ENCODE measurements at places on chromosomes 7 and 10.
A peak's percentile ranks its signal among the peaks of the same experiment; 100 is the strongest.

DNA sequence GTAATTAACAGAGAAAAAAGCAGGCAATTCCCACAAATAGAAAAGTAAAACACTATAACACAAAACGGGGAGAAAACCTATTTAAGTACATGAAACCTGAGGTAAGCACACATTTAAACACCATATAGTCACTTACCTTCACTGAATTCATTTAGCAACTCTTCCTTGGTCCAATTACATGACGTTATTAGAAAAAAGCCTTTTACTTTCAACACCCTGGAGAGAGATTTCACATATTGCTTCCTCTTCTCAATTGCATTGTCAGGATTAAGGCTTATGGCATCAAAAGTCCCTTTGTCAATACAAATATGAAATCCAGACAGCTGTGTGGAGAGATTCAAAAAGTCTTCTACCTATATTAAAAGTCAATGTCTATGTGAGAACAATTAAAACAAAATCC is 21.1 kb upstream of the FAM53B start:
- DNase-seq = no peak

GRCh38 chr10:80408242-80409101 is at the start of gene PRXL2A:
Gene PRXL2A, plus strand, starts transcription at chr10:80408551. Its CDS starts 11,917 bp downstream, at chr10:80420468.
- peak; percentile 75 for DNase-seq

DNA sequence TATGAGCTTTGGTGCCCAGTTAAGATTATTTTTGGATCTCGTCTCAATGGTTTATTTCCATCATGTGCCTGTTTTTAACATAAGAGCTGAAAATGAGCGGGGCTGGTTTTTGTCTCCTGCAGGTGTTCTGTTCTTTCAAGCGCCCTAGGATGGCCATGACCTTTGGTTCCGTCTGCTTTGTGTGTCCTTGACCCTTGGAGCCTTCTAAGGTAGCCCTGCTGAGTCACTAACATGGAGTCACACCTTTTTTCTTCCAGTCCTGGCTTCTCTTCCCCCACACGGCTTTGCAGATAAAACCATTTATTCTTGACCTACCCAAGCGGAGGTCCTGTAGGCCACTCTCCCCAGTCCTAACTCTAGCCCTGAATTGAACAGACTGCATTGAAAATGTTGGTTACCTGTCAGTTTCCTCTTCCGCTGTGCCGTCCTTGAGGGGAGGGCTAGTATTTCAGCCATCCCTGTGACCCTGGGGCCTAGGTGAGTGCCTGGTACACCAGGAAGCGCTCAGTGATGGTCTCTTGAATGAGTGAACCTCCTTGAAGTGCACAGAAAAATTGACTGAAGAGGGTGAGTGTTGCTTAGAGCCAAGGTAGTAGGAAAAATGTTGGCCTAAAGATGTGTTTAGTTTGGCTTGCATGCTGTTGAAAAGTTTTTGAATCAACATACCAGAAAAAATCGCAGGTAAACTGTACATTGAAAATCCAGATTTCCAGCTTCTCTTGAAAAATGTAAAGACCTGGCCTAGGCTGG is 48.0 kb downstream of the CAMK1D start:
- no peak for DNase-seq

DNA sequence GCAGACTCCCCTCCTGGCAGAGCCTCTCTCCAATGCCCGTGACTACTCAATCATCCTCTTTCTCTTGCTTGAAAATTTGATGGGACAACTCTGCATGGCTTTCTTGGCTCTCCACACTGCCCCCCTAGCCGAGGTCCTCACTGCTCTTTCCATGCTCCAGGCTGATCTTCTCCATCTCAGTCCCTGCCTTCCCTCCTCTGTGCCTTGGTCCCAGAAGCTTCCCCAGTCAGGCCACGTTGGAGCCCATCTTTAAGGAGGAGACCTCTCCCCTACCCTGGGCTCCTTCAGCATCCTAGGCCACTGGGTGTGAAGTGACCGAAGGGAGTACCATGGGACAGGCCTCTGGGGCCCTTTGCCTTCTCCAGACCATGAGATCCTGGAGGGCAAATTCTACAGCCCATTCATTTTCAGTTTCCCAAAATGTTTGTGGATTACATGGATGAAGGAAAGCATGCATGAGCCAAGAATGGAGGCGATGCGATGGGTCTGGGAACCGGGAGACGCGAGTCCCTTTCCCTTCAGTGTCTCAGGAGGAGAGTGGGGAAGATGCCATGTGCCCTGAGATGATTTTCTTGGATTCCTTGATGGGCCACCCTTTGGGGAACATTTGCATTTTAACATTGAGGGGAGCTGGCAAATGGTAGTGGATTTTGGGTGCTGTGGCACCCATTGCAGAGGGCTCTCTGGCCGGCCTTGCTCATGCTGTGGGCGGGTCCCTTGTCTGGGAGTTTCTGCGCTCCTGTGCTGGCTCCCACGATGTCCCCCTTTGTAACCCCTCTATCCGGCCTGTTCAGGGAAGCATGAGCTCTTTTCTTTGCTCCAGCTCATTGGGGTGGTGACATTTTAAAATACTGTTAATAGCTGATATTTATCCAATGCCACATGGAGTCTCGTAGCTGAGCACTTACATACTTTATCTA is 376.6 kb downstream of the RPS24 start:
- DNase-seq = no peak

GRCh38 chr10:93063144-93063976 is 2.8 kb downstream of the CYP26C1 start:
- no peak for DNase-seq

DNA sequence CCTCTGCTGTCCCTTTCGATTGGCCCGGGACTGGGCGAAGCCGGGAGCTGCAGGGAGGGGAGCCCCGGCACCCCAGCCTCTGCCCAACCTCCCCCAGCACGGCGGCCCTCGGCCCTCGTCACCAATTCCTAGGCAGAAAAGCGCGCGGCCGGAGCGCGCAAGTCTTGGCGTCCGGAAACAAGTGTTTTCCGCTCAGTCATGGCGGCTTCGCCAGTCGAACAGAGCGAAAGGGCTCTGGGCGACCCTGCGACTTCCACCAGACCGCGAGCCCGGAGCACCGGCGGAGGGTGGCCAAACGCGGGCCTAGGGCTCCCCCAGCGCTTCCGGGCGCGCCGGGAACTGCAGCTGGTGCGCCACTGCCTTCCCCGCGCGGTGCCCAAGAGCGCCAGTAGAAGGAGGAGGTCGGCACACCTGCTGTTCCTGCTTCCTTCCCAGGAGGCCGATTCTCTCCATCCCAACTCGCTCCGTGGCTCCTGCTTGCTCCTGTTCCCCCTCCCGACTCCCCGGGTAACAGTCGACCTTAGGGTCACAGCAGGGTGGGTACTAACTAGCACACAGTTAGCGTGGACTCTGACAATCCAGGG is 729.9 kb downstream of the ZWINT start:
- no peak for DNase-seq

DNA sequence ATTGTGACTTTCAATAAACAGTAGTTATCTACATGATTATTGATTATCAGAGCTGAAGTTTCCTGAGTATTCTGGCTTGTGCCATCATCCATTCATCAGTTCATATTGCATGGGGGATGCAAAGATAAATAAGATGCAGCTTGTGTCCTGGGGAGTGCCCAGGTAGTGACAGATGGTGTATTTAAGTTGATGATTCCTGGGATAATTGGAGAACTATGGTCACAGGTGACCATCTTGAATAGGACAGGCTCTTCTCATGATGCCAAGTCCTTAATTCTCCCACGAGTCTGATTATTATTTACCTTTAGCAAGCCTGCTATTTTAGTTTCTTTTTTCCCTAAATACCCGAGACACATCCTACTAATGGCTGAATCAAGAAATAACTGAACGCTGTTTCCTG is 64.9 kb downstream of the PLPP4 start:
- DNase-seq = no peak

DNA sequence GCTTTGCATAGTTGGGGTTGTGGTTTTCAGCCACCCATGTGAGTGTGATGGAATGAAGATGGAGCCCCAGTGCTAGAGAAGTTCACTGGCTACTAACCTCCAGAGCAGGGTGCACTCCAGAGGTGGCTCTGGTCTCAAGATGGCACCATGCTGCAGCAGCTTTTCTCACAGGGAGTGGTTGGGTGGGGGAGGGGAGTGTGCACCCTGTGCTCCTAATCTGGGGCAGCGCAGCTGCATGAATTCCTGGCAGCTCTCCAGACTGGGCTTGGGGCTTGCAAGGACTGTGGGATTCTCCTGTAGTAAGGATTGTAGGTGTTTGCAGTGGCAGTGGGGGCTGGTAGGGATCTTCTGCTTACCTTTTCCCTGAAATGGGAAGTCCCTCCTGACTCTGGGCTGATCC is 23.7 kb downstream of the PHTF2 start:
- DNase-seq = no peak

GRCh38 chr7:24438232-24438631 is 135.0 kb upstream of the PALS2 start:
- DNase-seq = no peak

GRCh38 chr7:44969049-44969700 is 9.6 kb downstream of the MYO1G start:
- DNase-seq = no peak

DNA sequence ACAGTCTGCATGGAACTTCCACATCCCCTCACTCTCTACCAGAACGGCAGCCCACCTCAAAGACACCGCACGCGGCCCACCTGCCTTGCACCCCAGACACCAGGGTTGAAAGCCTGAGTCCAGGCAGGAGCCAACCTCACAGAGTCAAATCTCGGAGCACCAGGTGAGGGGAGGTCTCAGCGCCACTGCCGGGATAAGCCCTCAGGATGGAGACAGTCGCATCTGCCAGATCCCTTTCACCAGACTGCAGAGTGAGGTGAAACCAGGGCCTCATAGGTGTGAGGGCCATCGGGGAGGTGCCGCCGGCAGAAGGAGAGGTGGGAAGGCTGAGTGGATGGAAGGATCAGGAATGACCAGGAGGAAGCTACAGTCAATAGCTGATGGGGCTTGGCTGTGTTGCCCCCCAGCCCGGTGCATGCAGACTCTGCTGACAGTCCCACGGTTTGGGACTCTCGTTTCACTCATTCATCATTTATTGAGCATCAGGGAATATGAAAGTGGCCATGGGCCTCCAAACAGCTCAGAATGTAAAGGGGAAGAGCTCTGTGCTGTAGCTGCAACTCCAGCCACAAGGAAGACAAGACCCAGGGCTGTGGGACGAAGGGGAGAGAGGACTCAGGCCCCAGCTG is 315.0 kb downstream of the PTPRN2 start:
- no peak for DNase-seq

GRCh38 chr7:23607130-23607529 is 9.9 kb downstream of the CCDC126 start:
- no peak for DNase-seq

DNA sequence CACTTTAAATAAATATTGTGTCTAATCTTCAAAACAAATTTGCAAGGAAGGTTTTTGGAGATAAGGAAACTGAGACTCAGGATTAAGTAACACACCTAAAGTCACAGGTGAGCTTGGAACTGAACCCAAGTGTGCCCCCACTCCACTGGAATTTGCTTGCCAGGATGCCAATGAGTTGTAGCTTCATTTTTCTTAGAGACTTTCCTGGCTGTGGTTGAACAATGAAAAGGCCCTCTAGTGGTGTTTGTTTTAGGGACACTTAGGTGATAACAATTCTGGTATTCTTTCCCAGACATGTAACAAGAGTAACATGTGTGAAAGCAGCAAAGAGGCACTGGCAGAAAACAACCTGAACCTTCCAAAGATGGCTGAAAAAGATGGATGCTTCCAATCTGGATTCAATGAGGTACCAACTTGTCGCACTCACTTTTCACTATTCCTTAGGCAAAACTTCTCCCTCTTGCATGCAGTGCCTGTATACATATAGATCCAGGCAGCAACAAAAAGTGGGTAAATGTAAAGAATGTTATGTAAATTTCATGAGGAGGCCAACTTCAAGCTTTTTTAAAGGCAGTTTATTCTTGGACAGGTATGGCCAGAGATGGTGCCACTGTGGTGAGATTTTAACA is 1.5 kb downstream of the IL6 start:
- DNase-seq = no peak

GRCh38 chr7:40786909-40787308 is 652.1 kb downstream of the SUGCT start:
- no peak for DNase-seq

- no peak for DNase-seq
These were observed 202.6 kb upstream of the ZMIZ1 start for GRCh38 chr10:78865931-78866717.

DNA sequence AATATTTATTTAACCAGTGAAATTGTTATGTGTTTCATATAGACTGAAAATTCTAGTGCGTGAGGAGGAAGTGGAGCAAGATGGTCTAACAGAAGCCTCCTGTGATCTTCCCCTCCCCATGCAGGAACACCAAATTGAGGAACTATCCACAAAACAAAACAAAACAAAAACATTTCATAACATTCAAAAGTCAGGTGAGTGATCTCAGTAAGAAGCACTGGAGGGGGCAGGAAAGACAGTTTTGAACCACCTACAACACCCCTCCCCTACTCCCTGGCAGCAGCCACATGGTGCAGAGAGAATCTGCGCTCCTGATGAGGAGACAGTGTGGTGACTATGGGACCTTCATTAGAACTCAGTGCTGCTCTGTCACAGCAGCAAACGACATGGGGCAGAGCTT is 221.9 kb upstream of the SEMA3C start:
- DNase-seq = no peak

GRCh38 chr10:32150532-32151101 is 94.4 kb upstream of the KIF5B start:
- no peak for DNase-seq

GRCh38 chr7:105154084-105154483 is 140.1 kb downstream of the KMT2E start:
- no peak for DNase-seq
